Right cardiac atrium (tissue), 5 donors: ENCODE measurements at places on chromosomes 7 and 10. TPM values are rescaled to one million over a fixed set of nuclear protein-coding genes. Genes with fewer than 3 reads are reported as not detected.

DNA sequence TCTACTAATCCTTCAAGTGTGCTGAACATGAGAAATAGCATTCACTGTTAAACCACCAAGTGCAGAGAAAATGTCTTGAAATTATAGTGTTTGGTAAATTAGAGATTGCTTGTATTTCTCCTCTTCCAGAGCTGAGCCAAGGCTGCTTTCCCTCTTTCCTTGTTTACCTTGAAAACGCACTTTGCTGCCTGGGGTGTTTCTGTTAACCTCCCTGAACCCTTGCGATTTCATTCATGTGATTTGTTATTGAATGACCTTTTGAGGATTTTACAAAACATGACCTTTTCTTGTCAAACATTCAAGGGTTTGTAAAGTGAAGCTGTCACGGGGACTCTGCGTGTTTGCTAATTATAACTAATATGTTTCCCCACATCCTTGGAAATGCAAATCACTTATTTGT, 169.4 kb downstream of the LRMDA start:
- DNase-seq: no peak

C7orf33 gene
- not detected for polyA plus RNA-seq

HOXA1 gene
- 0.14 TPM for polyA plus RNA-seq

- peak; percentile 39 for DNase-seq
Measured at GRCh38 chr7:90594751-90595317, 1.3 kb upstream of the CDK14 start.

MCU gene
- 14.2 TPM for polyA plus RNA-seq

GSDME gene
- 4.9 TPM for polyA plus RNA-seq

EPHB6 gene
- 6.9 TPM for polyA plus RNA-seq
